HuH-7 (cell line): ENCODE measurements at places on chromosomes 6 and 20.

- no peak for DNase-seq
Measured at GRCh38 chr6:129521946-129522345, 188.0 kb downstream of the ARHGAP18 start.

GRCh38 chr6:105894556-105894955 lies 191.6 kb upstream of the PRDM1 start:
- DNase-seq: no peak

DNA sequence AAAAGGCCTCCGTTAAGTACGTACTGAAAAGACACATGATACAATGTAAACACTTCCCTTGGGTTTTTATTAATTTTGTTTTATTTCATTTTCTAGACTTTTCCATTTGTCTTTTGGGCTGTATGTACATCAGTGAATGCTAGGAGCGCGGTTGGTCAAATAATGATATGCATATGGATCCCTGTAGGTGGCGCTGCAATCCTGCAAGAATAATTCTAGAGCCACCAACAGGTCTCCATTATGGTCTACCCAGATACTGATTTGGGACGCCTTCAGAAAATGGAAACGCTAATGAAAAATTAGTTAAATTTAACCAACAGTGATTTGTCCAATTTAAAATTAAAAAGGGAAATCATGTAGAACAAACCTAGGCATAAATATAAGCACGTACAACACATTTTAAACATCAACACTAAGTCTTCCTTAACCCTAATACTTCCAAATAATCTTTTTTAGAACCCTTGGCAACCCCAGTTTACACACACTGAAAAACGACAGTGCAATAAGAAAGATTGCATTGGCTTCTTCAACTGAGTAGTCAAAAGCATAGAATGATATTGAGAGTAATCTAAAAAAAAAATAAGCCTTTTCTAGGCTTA lies 433.5 kb downstream of the RFPL4B start:
- DNase-seq: peak; percentile 42

DNA sequence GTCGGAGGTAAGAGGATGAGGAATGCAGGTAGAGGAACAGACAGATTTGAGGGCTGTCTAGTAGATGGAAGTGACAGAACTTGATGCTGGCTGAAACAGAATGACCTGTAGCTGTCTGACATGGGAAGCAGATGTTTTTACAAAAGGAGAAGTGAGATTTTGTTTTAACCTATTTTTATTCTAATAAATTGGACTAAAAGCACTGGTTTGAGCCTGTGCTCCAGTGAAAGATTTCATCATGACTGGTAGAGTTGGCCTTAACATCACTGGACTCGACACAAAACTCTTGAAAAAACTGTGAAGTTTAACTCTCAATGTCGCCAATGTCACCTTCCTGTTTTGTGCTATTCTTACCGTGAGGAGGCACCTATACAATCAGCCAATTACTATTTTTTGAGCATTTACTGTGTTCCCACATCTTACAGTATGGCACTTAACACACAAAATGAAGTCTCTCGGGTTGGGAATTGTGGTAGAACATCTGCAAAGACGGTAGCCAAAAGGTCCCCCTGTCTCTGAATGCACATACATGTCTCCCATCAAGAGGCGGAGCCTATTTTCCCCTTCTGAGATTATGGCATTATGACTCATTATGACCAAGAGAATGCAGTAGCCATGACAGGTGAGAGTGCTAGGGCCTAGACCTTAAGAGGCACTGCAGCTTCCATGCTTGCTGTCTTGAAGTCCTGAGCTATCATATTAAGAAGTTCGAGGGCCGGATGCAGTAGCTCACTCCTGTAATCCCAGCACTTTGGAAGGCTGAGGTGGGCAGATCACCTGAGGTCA lies 93.2 kb downstream of the FOXF2 start:
- DNase-seq: no peak

DNA sequence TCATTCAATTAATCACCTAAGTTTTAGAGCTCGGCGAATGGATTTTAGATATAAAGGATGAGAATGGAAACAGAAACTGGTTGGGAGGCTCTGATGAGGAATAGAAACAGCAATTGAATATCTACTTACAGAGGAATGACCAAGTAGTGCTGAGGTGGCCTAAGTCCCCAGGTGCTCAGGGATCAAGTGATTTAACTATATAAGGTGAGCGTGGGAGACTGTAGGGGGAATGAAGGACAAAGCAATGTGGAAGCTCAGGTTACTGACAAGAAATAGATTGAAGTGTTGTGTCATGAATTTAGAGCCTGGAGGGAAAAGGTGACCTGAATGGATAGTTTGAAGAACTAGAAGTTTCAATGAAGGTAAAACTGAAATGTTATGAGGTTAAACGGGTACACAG lies 495.4 kb upstream of the SOX4 start:
- DNase-seq: no peak

- DNase-seq: no peak
Measured at GRCh38 chr6:38436726-38437465, 202.8 kb downstream of the BTBD9 start.

DNA sequence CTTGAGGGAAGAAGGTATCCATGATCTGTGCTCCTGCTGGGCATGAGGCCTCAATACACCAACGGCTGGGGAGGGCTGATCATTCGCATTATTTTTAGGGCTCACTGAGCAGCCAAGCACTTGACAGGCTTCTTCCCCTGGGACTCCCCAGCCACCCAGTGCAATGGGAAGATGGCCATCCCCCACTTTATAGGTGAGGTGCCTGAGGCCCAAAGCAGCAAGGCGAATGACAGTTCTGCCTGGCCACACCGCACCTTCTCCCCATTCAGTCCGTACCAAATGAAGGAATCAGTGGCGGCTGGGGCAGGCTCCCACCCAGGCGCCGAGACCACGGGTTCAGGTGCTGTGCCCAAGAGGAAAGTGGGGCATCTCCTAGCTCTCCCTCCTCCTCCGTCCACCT lies 4.4 kb upstream of the FAM209A start:
- DNase-seq: no peak

- DNase-seq: no peak
Measured at GRCh38 chr20:10357974-10358373, 76.0 kb downstream of the MKKS start.

DNA sequence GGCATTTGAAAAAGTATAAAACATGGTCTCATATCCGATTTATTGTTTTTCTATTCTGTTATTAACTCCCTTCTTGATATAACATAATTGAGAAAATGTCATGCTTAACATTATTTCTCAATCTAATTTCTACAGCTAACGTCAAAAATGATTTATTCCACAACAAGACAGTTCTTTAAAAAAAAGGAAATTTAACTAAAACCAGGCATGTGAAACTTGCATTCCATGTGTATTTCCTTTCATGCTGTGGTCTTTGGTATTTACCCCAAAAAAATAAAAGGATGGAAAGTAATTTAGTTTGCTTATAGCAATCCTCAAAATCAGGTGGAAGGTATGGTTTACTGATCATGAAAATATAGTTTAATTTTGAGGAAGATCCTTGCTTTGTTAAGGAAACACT lies 142.8 kb downstream of the COL21A1 start:
- no peak for DNase-seq

DNA sequence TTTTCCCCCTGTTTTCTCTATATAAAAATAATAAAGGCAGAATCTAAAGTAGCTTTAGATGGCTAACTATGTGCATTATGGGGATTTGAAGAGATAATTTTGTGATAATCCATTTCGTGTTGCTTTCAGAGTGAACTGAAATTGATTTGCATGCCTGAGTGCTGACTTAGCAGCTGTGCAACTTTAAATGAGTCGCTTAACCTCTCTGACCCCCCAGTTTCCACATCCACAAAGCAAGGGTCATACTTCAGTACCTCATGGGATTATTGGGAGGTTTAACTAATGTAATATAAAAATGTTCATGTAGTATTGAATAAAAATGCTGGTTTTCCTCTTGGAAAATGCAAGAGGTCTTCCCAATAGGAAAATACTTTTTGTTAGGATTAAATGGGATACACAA lies 63.8 kb upstream of the FABP7 start:
- no peak for DNase-seq

DNA sequence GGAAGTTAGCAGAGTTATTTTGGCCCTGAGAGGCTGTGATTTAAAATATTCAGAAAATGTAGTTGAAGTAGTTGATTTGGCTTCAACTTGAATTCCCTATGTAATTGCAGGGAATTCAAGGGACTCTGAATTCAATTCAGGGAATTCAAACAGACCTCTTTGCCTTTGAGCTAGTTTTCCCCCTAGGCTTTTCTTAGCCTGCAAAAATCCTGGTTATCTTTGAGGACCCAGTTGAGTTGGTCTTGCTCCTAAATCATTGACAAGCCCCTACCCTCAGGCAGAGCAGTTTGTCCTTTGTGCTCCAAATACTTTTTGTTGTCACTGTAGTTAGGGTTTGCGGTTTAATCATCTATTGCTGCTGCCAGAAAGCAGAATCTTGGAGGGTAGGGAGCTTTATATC lies 20.4 kb downstream of the GCNT2 start:
- DNase-seq: no peak

- DNase-seq: no peak
Measured at GRCh38 chr6:119626884-119627619, 277.5 kb upstream of the MAN1A1 start.

DNA sequence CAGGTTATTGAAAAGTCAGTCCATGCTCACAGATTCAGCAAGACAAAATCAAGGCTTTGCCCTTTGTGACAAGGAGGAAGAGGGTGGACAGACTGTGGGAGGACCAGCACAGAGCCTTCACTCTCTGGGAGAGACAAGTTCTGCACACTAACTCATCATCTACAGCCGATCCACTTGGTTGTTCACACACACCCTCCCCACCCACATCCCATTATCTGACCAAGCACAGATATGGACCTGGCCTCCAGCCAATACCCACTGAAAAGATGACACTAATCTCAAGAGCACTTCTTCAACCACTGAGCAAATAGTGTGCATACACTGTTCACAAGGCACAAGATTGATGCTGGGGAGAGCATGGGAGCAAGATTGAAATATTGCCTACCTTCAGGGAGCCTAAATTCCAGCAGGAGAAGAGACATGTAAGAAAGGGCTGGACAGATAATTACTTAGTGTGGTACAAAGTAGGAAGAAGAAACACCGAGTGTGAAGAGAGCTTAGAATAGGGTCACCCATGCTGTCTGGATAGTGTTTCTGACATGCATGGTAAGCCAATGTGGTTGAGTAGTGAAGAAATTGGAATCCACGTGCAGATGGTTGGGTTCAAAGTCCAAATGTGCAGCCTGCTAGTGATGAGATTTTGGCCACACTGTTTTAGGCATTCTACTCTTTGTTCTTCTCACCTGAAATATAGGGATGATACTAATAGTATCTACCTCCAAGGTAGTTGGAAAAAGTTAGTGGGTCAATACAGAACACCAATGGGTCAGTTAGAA lies 21.7 kb upstream of the IL17A start:
- no peak for DNase-seq

GRCh38 chr6:40674170-40674569 lies 87.0 kb upstream of the LRFN2 start:
- no peak for DNase-seq

DNA sequence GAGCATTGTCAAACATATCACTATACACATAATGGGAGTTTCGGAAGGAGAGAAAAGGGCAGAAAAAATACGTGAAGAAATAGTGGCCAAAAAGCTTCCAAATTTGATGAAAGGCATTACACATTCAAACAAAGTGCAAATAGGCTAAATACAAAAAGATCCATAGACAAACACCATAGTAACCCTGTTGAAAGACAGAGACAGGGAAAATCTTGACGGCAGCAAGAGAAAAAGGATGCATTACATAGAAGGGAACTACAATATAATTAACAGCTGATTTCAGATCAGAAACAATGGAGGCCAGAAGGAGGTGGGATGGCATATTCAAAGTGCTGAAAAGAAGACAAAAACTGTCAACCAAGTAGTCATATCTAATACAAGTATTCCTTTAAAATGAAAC lies 170.8 kb downstream of the MRPL14 start:
- DNase-seq: no peak

DNA sequence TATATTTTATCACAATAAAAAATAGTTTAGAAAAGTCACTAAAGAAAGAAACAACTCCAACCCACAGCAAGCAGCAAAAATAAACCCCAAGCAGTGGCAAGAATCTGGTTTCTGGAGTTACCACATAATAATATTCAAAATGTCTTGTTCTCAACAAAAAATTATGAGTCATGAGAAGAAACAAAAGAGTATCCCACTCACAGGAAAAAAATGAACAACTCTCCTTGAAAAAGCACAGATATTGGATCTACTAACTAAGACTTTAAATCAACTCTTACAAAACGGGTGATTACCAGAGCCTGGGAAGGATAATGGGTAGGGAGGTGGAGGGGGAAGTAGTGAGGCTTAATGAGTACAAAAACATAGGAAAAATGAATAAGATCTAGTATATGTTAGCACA lies 425.6 kb downstream of the PLCB1 start:
- DNase-seq: no peak

DNA sequence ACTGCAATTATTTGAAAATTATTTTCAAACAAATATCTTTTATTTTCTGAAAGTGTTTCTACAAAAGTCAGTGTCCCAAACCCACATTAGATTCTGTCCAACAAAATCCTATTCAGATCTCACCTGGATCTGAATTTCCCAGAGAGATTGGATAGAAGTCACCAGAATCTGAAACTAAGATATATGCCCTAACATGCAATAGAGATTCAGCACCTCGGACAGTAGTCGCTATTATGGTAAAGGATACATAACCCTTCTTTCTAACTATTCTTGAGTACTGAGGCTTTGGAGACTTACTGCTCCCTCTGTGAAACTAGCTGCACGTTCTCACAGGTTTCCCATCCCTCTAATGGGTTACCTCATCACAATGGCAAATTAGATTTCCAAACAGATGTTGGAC lies 151.4 kb downstream of the ID4 start:
- peak; percentile 1 for DNase-seq

GRCh38 chr6:127843582-127843981 lies 57.3 kb downstream of the THEMIS start:
- DNase-seq: no peak

GRCh38 chr6:4169028-4169789 lies 33.8 kb upstream of the ECI2 start:
- no peak for DNase-seq

- no peak for DNase-seq
Measured at GRCh38 chr6:40732878-40733277, 145.7 kb upstream of the LRFN2 start.
